ENCODE measurements at places on chromosomes 2 and 18.

DNA sequence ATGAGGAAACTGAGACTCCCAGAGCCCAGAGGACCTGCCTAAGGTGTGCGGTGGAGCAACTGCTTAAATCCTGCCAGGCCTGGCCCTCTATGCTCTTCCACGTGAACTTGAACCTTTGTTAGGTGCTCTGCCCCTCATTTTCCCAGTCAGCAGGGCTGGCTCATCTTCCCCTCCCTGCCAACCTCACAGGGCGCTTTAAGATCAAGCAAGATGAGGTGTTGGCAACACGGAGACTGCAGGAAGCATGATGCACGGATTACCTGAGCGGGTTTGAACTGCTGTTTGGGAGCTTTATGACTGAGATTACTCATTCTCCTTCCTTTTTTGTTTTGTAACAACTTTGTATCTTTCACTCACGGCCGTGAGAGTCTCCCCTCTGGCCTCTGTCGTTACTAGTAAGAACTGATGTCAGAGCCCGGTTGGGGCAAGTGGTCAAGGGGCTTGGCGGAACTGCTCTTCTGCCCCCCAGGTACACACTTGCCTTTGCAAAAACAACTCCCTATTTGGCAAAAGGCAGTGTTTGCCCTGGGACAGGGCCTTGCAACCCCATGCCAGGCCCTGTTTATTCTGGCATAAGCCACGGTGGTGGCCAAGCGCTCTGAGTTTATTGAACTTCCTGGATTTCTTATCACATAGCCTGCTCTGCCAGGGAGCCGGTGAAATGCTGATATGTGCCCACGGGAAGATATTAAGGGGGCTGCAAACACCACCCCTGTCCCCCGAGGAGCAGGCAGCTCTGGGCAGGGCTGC is 127.8 kb downstream of the INHBB start:
- no peak for DNase-seq

DNA sequence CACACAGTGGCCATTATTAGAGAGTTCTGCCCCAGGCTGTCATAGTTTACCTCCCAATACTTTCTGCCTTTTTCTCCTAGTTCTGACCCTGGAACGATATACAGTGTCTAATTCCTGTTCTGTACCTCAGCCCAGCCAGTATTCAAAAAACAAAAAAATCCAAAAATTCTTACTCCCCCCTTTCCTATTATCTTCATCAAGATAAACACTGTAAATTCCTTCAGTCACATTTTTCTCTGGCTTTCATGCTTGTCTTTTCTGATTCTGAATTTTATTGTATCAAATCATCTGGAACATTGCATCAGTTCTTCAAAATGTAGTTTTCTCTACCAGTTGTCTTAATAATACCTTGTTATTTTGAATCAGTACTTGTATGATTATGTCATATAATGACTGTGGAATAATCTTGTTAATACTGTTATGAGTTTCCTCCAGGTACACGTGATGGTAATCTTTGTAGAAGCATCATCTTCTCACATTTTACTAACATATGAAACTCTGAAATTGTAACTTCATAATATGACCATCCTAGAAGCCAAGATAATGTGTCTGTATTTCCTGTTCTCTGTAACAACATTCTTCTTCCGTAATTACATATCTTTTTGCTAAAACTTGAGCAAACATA is 79.0 kb upstream of the NOSTRIN start:
- no peak for DNase-seq

DNA sequence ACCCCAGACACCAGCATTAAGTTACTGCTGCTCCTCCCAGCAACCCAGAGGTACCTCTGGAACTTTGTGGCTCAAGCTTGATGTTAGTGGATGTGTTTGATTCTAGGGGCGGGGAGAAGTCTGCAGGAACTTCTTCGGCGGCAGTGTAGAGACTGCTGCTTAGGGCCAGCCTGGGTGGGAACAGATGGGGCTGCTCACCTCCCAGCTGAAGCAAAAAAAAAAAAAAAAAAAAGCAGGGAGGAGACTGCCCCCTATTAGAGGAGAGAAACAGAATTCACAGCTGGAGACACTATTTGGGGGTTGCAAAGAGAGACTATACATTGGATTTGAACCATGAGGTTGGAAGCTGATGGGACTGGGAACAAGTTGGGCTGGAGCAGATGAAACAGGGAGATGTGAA is 28.6 kb upstream of the FAM136A start:
- DNase-seq = no peak

DNA sequence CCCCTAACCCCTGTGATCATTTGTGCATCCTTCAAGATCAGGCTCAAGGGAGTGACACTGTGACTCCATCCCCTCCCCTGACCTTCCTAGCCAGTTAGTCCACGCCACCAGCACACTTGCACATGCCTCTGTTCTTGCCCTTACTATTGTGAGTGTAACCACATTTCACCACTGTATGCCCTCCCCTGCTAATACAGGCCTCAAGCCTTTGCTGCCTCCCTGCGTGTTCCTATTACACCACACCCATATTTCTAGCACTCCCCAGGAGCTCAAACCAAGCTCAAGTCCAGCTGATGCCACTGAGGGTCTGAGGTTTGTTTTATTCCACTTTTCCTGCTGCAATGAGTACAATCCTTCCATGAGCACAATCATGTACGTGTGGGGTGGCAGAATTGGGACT is 288.9 kb upstream of the FBXO11 start:
- DNase-seq = no peak

DNA sequence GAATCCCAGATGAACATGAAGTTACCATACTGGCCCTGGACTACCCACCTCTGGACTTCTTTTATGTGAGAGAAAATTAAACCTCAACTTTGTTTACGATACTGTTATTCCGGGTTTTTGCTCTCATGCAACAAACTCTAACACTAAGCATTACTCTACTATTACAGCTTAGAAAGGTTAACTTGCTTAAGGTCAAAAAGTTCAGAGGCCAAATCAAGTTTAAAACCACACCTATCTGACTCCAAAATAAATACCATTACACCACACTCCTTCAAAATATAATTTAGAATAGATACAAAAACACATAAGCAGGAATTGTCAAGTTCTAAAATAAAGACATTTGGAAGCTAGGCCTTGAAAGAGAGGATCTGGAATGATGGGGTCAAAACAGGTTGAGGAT is 75.0 kb downstream of the DTNB start:
- DNase-seq = no peak

Data from tibial nerve (tissue), 4 donors.